Tibial nerve (tissue), 4 donors: ENCODE measurements at places on chromosomes 3 and 15. TPM values are rescaled to one million over a fixed set of nuclear protein-coding genes. Genes with fewer than 3 reads are reported as not detected.

DNA sequence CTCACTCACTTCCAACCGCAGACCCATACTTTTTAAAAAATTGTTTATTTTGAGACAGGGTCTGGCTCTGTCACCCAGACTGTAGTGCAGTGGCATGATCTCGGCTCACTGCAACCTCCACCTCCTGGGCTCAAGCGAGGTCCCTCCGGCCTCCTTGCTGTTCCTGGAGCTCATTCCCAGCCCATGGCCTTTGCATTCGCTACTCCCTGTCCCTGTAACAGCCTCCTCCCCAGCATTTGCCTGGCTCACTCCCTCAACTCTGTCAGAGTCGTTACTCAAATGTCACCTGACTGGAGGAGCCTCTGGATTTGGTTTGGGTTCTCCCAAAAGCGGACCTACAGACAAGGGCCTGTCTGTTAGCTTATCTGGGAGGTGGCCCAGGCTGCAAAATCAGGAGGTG lies 432.6 kb upstream of the PROK2 start:
- DNase-seq, result no peak
- H3K27ac ChIP-seq, result no peak overlapping the region
- no peaks in the 10 kb centered on the region for H3K27me3 ChIP-seq
- no peaks in the 10 kb centered on the region for H3K4me1 ChIP-seq

DNA sequence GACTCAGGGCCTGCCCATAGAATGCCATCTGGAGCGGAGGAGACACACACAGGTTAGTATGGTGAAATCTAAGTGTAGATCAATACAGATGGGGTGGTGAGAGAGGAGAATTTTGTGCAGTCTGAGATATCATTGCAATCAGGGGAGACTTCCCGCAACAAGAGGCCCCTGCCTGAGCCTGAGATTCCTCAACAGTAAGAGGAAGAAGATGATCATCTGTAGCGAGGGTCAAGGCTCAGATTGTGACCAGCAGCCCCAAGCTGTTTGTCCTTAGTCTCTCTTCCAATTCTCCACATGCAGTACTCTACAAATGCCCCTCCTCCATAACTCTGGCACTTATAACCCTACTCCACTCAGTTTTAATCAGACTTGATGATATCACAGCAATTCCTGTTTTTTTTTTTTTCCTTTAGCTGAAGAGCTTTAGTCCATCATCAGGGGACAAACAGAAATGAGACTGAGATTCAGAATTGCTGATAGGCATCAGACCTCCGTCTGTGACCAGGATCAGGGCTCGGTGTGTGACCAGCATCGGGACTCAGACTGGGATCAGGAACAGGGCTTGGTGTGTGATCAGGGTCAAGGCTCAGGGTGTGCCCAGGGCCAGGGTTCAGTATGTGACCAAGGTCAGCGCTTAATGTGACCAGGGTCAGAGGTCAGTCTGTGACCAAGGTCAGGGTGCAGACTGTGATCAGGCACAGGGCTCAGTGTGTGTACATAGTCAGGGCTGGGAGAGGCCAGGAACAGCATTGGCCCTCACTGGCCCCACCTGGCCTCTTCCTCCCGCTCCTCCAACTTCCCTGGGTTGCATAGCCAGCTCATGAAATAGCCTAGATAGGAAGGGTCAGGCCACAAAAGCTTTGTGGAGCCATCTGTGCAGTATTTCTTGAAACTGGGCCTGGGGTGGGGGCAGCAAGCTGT lies 14.1 kb downstream of the LOXL1 start:
- no peaks in the 10 kb centered on the region for H3K36me3 ChIP-seq
- no peak for DNase-seq
- no peaks in the 10 kb centered on the region for H3K4me1 ChIP-seq
- no peaks in the 10 kb centered on the region for H3K27me3 ChIP-seq

DNA sequence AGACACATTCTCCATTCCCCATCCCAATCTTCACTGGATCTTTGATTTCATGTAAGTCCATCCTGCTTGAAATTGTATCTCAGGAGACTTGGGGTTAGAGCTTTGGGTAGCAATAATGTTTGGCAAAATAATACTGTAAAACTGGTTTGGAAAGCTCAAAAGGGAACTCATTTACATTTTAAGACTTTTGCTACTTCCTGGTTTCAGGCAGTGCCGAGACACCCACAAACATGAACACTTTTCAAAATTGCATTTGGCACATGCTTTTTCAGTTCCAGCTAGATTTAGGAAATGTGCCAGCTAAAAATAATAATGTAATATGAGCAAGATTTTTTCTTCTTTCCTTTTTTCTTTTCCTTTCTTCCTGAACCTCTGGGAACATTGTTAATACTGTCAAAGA lies 145.7 kb upstream of the CBLB start:
- no peaks in the 10 kb centered on the region for H3K27me3 ChIP-seq
- H3K27ac ChIP-seq, result peak overlapping the region; percentile 25
- H3K36me3 ChIP-seq, result no peaks in the 10 kb centered on the region
- no peak overlapping the region for H3K4me3 ChIP-seq
- DNase-seq, result no peak
- H3K4me1 ChIP-seq, result no peaks in the 10 kb centered on the region

GRCh38 chr3:196624067-196624790 lies 15.3 kb upstream of the NRROS start:
- DNase-seq, result no peak
- no peaks in the 10 kb centered on the region for H3K36me3 ChIP-seq
- peak overlapping the region; percentile 89 for H3K27ac ChIP-seq

- no peaks in the 10 kb centered on the region for H3K4me1 ChIP-seq
- no peaks in the 10 kb centered on the region for H3K36me3 ChIP-seq
- H3K4me3 ChIP-seq, result no peak overlapping the region
- no peak overlapping the region for H3K27ac ChIP-seq
- DNase-seq, result no peak
- no peaks in the 10 kb centered on the region for H3K27me3 ChIP-seq
Observed at GRCh38 chr3:41673650-41674049, 288.3 kb downstream of the ULK4 start.

- H3K27me3 ChIP-seq, result no peaks in the 10 kb centered on the region
- no peaks in the 10 kb centered on the region for H3K4me1 ChIP-seq
- DNase-seq, result no peak
- no peaks in the 10 kb centered on the region for H3K36me3 ChIP-seq
- no peak overlapping the region for H3K4me3 ChIP-seq
Observed at GRCh38 chr3:158954420-158954819, 152.6 kb downstream of the MFSD1 start.

- H3K4me3 ChIP-seq, result no peak overlapping the region
- H3K27ac ChIP-seq, result no peak overlapping the region
- H3K4me1 ChIP-seq, result no peaks in the 10 kb centered on the region
- no peaks in the 10 kb centered on the region for H3K27me3 ChIP-seq
- H3K36me3 ChIP-seq, result no peaks in the 10 kb centered on the region
Observed at GRCh38 chr3:195093731-195094130, 177.2 kb downstream of the XXYLT1 start.

GRCh38 chr3:9308298-9308990 lies 54.4 kb upstream of the THUMPD3 start:
- no peaks in the 10 kb centered on the region for H3K4me1 ChIP-seq
- no peaks in the 10 kb centered on the region for H3K36me3 ChIP-seq
- DNase-seq, result no peak
- no peak overlapping the region for H3K27ac ChIP-seq

DNA sequence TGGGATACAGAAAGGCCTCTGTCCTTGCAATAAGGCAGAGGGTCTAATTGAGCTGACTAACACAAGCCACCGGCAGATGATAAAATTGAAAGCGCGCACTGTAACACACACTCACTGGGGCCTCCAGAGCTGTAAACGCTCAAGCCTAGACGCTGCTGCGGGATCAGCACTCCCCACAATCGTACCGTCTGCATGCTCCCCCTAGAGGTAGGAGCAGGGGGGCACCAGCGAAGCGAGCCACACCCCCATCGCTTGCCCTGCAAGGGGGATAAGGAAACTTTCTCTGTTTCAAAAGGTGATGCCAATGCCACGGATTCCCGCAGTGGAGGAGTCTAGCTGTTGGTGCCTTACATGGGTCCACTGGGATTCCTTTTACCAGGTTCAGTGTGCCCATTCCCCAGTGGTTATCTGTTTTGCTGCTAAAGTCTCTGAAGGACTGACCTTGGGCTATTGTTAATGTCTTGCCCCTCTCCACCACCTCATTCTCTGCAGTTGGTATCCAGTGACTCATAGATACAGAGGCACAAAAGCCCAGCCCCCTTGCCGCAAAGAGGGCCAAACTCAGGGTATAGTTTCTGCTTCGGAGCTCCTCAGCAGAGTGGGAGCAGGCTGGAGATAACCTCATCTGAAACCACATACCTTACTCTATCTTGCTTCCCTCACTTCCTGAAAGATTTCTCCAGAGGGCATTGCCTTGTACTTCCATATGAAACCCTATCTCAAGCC lies 139.3 kb upstream of the KBTBD8 start:
- no peak overlapping the region for H3K27ac ChIP-seq
- no peaks in the 10 kb centered on the region for H3K36me3 ChIP-seq
- no peaks in the 10 kb centered on the region for H3K4me1 ChIP-seq
- no peak overlapping the region for H3K4me3 ChIP-seq
- H3K27me3 ChIP-seq, result no peaks in the 10 kb centered on the region

DNA sequence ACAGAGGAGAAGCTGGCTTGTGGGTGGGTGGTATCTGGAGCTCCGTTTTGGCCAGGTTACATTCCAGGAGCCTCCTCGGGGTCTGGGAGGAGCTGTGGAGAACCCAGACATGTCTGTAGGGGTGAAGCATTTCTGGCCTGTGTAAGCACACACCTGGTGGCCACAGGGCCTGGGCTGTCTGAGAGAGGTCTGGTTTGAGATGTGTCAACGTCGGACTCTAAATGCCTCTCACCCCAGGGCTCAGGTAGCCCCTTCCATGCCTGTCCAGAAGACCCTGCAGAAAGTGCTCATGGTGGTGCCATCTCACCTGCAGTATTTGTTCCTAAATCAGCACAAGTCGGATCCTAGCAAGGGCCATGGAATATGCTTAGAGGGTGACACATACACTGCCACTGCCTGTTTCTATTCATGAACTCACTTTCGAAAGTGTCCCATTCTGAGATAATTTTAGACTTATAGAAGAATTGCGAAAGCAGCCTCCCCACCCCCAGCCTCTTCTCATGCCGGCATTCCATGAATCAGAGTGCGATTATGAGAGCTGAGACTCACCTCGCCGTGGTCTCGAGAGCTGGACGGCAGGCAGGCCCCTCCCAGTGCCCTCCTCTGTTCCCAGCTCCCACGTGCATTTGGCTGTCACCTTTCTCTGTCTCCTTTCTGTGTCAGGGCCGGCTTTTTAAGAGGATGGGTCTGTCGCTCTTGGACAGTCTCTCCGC lies 63.7 kb downstream of the KLF15 start:
- H3K27me3 ChIP-seq, result no peaks in the 10 kb centered on the region
- no peak for DNase-seq
- H3K36me3 ChIP-seq, result no peaks in the 10 kb centered on the region

ALG1L2 gene
- not detected for total RNA-seq

GNAT1 gene
- not detected for total RNA-seq

TMEM44 gene
- 17.0 TPM for total RNA-seq
